Airway epithelial cell (primary cell): ENCODE measurements at places on chromosomes 1 and 21. TPM values are rescaled to one million over a fixed set of nuclear protein-coding genes. Genes with fewer than 3 reads are reported as not detected.

The CFHR2 gene
- not detected in 2 replicates for total RNA-seq

The NPR1 gene
- not detected in 2 replicates for total RNA-seq

The NOS1AP gene
- 0.07 and 1.6 TPM in 2 replicates for total RNA-seq

The MNDA gene
- not detected in 2 replicates for total RNA-seq

The SPAG17 gene
- 0.84 and 1.1 TPM in 2 replicates for total RNA-seq

The RPE65 gene
- not detected in 2 replicates for total RNA-seq

The SCMH1 gene
- 8.7 and 13.0 TPM in 2 replicates for total RNA-seq

The PLA2G2F gene
- not detected in 2 replicates for total RNA-seq

The SNRNP40 gene
- total RNA-seq: 57.5 and 73.8 TPM in 2 replicates

The SPRR2G gene
- not detected in 2 replicates for total RNA-seq

The LENEP gene
- 0.92 TPM in 1 of 2 replicates, not detected in the other for total RNA-seq

The AXDND1 gene
- not detected in 2 replicates for total RNA-seq

The OR2AK2 gene
- not detected in 2 replicates for total RNA-seq

The AGO3 gene
- 5.4 and 14.0 TPM in 2 replicates for total RNA-seq

The SH2D1B gene
- total RNA-seq: not detected in 2 replicates

The CD34 gene
- total RNA-seq: not detected in 2 replicates

The LCE6A gene
- not detected in 2 replicates for total RNA-seq

The KPRP gene
- total RNA-seq: not detected in 2 replicates

The RIPK4 gene
- total RNA-seq: 41.0 and 44.5 TPM in 2 replicates

The EFNA3 gene
- total RNA-seq: 20.9 and 33.1 TPM in 2 replicates

The FMO4 gene
- 2.0 and 2.3 TPM in 2 replicates for total RNA-seq

The CELA2B gene
- not detected in 2 replicates for total RNA-seq

The CDC42SE1 gene
- 105 and 116 TPM in 2 replicates for total RNA-seq

The LCE1B gene
- total RNA-seq: not detected in 2 replicates

The ABCA4 gene
- 0.42 and 0.56 TPM in 2 replicates for total RNA-seq

The KCNE2 gene
- total RNA-seq: not detected in 2 replicates

The SLC45A3 gene
- total RNA-seq: 6.2 and 6.7 TPM in 2 replicates

The MAP10 gene
- total RNA-seq: 0.33 and 0.85 TPM in 2 replicates

The DFFA gene
- total RNA-seq: 41.1 and 46.9 TPM in 2 replicates

The RXRG gene
- total RNA-seq: not detected in 2 replicates

The PBX1 gene
- total RNA-seq: 4.6 and 6.7 TPM in 2 replicates

The F5 gene
- total RNA-seq: under 0.01 and 0.07 TPM in 2 replicates

The SLC2A5 gene
- total RNA-seq: 0.37 and 0.42 TPM in 2 replicates

The DISC1 gene
- total RNA-seq: 0.99 and 2.8 TPM in 2 replicates

The PADI4 gene
- total RNA-seq: not detected in 2 replicates

The GUK1 gene
- total RNA-seq: 394 and 419 TPM in 2 replicates

The ADGRL4 gene
- 0.14 and 0.21 TPM in 2 replicates for total RNA-seq

The EPHB2 gene
- total RNA-seq: 31.2 and 47.8 TPM in 2 replicates

The SLAMF6 gene
- total RNA-seq: not detected in 2 replicates

The DISP3 gene
- 0.37 and 0.71 TPM in 2 replicates for total RNA-seq

The BARHL2 gene
- not detected in 2 replicates for total RNA-seq

The AGRN gene
- total RNA-seq: 269 and 285 TPM in 2 replicates

The BNIPL gene
- total RNA-seq: 27.9 and 30.5 TPM in 2 replicates

The ITGB3BP gene
- total RNA-seq: 15.4 and 24.0 TPM in 2 replicates

The LCE1C gene
- total RNA-seq: not detected in 2 replicates

The HES5 gene
- 17.2 and 17.8 TPM in 2 replicates for total RNA-seq

The SON gene
- total RNA-seq: 184 and 484 TPM in 2 replicates

The TTC4 gene
- 21.6 and 26.2 TPM in 2 replicates for total RNA-seq

The RALGPS2 gene
- total RNA-seq: 12.7 and 15.1 TPM in 2 replicates

The C1orf21 gene
- 21.9 and 22.0 TPM in 2 replicates for total RNA-seq

The ARMH1 gene
- total RNA-seq: not detected in 2 replicates

The ZNF683 gene
- not detected in 2 replicates for total RNA-seq

The PDC gene
- not detected in 2 replicates for total RNA-seq
